Transverse colon (tissue), 4 donors: ENCODE measurements at places on chromosomes 3 and 15.

DNA sequence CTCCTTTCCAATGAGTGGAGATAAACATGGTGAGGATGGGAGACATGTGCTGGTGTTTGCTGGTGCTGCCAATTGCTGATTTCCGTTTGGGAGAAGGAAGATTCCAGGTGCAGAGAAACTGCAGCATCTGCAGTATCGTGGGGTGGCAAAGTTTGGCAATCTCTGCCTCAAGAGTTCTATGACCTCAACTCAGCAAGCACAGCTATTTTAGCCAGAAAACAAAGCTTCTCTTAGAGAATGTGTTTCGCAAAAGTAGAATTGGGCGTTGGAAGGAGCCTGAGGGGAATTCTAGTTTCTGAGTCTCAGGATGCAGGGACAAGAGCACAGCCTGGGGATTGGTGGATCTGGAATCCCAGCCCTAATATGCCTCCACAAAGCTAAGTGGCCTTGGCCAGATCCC lies 18.2 kb upstream of the SHC4 start:
- DNase-seq: no peak

DNA sequence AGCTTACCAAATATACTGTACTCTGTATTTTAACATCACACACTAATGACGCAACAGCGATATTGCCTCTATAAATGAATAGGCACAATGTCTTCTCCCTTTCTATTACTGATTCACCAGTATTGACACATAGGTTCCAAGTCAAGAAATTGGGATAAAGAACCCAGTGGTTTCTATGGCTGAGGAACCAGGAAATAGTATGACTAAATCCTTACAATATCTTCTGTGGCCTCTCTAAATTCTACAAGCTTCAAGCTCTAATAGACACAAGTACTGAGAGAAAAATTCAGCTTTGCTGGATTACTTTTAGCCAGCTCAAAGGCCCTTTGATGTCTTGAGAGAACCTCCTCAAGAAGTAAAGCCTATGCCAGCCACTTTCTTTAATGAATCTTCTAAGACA lies 162.5 kb downstream of the DPH6 start:
- no peak for DNase-seq

GRCh38 chr3:16058521-16058920 lies 116.0 kb upstream of the GALNT15 start:
- no peak for DNase-seq

- no peak for DNase-seq
These were observed 16.7 kb upstream of the CCDC174 start for GRCh38 chr3:14634763-14635400.

- DNase-seq: no peak
These were observed 101.9 kb upstream of the KCNH8 start for GRCh38 chr3:19046440-19046839.

GRCh38 chr3:147921051-147921450 lies 511.9 kb downstream of the ZIC1 start:
- DNase-seq: no peak

- peak; percentile 98 for DNase-seq
These were observed at the start of gene CFAP91 for GRCh38 chr3:119702530-119703527. Gene CFAP91 (plus strand): TSS chr3:119703022. CDS start chr3:119703099, 77 bp downstream.

- DNase-seq: no peak
These were observed 32.8 kb downstream of the SEC62 start for GRCh38 chr3:169999433-169999832.

DNA sequence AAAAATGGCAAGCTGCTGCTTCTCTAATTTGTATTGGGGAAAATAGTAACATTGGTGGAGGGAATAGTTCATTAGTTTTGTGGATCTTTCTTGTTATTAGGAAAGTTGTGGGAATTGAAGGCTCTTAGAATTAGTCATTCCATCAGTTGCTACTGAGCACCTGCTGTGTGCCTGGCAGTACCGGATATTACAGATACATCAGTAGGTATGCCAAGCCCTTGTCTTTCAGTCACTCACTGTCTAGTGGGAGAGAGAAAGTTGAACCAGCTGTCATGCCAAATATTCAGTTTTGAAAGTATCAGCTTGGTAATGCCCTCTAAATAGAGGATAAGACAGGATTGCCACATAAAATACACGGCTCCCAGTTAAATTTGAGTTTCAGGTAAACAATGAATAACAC lies 32.5 kb downstream of the IGSF10 start:
- DNase-seq: no peak

GRCh38 chr3:129263161-129263910 lies 13.9 kb downstream of the COPG1 start:
- DNase-seq: no peak

DNA sequence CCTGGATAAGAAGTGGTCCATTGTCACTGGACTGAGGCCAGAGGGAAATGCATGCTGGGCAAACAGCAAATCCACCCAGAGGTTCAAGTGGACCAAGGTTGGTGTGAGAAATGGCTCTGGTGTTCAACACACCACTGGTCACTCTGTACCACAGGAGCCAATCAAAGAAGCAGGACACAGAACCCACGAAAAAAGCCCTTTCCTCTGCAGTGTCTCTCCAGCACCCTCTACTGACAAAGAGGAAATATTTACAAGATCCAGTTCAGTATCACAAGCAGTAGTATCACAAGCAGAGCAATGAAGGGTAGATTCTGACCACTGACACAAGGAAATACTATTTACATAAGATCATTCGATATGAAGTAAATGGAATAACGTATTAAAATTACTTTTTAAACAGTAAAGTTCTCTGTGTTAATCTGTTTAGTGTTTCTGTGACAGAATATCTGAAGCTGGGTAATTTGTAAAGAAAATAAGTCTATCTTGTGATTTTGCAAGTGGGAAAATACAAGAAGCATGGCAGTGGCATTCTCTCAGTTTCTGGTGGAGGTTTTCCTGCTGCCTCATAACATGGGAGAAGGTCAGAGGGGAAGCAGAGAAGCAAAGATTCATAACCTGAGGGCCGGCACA lies 390.7 kb downstream of the EFHB start:
- DNase-seq: no peak
